Ureter (tissue), 1 donor: ENCODE measurements at places on chromosomes 4 and X. TPM values are rescaled to one million over a fixed set of nuclear protein-coding genes. Genes with fewer than 3 reads are reported as not detected.

- no peak for DNase-seq
These were observed 232.2 kb upstream of the IGFBP7 start for GRCh38 chr4:57342411-57342810.

CENPVL1 gene
- not detected for total RNA-seq

GRCh38 chrX:23251043-23251442 is 83.6 kb upstream of the PTCHD1 start:
- no peak for DNase-seq

DNA sequence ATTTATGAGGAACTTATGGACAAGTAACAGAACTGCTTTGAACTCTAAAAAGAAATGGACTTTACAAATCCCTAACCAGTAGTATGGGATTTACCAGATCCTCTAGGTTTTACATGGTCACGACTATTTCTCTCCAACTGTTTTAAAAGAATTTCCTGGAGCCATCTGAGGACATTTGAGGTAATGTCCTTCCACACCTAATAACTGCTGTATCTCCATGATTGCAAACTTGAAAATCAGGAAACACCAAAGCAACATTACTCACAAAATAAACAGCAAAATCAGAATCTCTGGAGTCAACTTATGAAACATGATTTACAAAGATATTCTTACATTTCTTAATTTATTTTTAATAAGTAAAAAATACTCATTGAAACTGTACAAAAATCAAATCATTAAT is 58.0 kb downstream of the STAP1 start:
- no peak for DNase-seq

GRCh38 chr4:153790962-153791551 is 2.2 kb upstream of the SFRP2 start:
- DNase-seq, result peak; percentile 51

NXF2B gene
- total RNA-seq, result not detected

GRCh38 chrX:72271812-72272211 is 5.2 kb downstream of the RPS4X start:
- DNase-seq, result peak; percentile 47

HTR2C gene
- 0.75 TPM for total RNA-seq

GRCh38 chr4:158811216-158811540 is 42.4 kb downstream of the FNIP2 start:
- DNase-seq, result no peak
